ENCODE measurements at places on chromosomes 1 and 21.

- DNase-seq = peak; percentile 52
Measured at GRCh38 chr1:176691251-176692228, 228.6 kb downstream of the PAPPA2 start.

GRCh38 chr1:82230667-82231066 is 429.9 kb downstream of the ADGRL2 start:
- DNase-seq = no peak

DNA sequence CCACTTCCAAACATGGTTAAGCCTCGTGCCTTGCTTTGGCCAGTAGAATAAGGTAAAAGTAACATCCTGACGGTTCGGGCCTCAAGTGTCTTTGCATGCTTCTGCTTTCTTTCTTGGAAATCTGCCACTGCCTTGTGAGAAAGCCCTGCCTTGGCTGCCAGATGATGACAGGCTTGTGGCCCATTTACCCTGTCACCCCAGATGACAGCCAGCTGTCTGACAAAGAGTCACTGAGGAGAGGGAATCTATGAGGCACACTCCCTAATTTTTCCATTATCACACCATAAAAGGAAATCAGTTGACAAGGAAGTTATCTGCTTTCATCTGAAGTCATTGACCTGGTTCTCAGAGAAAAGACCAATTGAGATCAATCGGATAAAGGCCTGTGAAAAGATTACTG is 199.8 kb downstream of the USH2A start:
- DNase-seq = no peak

DNA sequence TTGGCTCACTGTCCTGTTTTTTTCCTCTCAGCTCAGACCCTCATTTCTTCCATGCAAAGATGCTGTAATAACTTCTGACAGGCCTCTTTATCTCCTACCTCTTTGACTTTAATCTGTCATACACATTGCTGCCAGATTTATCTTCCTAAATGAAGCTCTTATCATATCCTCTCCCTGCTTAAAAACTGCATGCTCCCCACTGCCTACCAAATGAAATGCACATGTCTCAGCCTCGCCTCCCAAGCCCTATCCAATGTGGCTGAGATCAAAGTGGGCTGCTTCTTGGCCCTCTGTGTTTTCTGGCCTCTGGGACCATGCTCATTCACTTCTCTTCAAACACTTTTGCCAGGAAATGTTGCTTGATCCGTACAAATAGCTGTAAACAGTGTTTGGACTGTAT is 38.3 kb downstream of the IRF2BP2 start:
- no peak for DNase-seq

- peak; percentile 6 for DNase-seq
Measured at GRCh38 chr1:92662048-92662447, 122.9 kb downstream of the EVI5 start.

GRCh38 chr1:20602851-20603450 is 14.1 kb downstream of the CDA start:
- DNase-seq = peak; percentile 41

DNA sequence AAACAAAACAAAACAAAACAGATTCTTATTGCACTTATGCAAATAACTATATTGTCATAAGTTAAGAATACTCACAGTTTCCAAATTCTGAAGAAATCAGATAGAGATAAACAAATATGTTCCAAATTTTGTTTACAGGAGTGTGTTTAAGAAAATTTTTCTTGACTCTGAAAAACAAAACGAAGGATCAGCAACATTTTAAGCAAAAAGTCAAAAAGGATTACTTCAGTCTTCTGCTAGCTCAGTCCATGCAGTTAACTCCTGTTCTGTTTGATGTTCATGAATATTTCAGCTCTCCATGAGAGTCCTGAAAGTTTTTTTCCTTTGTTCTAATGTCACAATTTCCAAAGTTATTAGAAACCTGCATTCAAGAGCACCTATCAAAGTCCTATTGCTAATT is 33.2 kb upstream of the KLF18 start:
- DNase-seq = no peak

- no peak for DNase-seq
Measured at GRCh38 chr1:45789601-45790000, 13.8 kb upstream of the MAST2 start.

DNA sequence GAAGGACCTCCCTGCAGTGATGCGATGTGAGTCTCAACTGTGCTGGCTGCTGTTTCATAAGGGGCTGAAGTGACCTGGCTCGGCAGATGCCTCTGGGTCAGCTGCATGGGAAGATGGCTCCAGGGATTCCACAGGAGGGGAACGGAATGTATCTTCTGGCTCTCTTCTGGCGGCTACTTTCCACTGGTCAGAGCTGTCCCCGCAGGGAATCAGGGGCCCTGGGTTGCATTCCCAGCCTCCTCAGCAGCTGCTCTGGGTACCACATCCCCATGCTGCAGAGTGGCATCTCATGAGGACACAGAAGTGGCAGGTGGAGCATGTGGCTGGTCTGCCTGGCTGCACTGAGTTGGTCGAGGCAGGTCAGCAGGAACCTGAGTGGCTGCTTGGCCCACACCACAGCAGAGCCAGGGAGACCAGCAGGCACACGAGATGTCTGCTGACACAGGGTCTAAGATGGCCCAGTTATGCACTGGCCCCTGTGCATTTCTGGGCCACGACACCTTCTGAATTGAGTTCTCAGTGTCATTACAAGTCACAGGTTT is 42.8 kb downstream of the POFUT2 start:
- DNase-seq = no peak

DNA sequence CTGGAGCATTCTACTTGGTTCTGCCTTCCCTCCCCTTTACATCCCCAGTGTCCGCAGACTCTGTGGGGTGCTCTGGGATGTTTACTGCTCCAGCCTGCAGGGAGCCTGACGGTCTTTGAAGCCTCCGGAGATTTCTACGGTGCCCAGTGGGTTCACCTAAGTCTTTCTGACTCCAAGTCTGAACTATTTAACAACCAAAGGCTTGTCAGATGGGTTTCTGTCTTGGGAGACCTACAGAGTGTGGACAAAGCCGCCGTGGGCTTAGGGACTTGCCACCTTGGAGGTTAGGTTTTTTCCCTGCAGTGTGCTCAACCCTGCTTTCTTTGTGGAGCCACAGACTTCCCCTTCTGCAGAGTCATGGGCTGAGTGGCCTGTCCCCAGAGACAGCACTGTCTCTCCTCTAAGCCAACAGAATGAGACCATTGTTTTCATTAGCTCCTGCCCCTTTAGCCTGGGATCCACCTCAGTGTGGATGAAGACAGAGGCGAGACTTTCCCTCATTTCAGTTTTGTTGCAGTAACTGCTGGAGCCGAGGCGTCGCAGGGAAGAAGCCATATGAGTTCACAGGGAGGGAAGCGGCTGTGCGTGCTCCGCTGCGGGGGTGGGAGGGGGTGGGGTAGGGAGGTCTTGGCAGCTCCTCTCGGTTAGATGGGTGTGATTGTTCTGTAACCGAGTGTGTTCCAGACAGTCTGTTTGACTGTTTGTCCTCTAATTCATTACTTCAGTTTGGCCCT is 120.7 kb downstream of the CNIH3 start:
- DNase-seq = peak; percentile 56

- peak; percentile 80 for DNase-seq
Measured at GRCh38 chr1:212566522-212567479, 41.8 kb upstream of the ATF3 start.
